Ovary (tissue), 10 donors: ENCODE measurements at places on chromosomes 7 and 10.

DNA sequence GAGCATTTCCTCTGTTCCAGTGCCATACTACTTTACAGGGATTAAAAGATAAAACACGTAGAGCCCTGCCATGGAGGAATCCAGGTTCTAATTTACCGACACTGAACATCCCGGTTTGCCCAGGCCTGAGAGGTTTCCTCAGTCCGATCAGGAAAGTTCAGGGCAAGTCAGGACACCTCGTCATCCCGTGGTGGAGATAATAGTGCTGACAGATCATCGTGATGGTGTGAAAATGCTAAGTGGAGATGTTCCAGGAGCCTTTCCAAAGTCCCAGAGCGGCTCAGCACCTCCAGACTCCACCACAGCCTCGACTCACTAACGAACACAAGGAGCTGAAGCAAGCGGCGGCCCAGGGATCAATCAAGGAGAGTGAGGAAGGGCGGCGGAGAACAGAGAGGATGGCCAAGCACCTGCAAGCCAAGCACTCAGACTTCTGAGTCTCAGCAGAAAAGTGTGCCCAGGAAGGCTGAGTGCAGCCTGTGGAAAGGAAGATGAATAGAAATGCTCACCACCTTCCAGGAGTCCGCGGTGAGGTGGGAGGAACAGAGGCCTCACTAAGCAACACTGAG lies 103.7 kb upstream of the VWC2 start:
- no peak for DNase-seq

GRCh38 chr7:95840953-95841950 lies 68.9 kb downstream of the DYNC1I1 start:
- DNase-seq = no peak

DNA sequence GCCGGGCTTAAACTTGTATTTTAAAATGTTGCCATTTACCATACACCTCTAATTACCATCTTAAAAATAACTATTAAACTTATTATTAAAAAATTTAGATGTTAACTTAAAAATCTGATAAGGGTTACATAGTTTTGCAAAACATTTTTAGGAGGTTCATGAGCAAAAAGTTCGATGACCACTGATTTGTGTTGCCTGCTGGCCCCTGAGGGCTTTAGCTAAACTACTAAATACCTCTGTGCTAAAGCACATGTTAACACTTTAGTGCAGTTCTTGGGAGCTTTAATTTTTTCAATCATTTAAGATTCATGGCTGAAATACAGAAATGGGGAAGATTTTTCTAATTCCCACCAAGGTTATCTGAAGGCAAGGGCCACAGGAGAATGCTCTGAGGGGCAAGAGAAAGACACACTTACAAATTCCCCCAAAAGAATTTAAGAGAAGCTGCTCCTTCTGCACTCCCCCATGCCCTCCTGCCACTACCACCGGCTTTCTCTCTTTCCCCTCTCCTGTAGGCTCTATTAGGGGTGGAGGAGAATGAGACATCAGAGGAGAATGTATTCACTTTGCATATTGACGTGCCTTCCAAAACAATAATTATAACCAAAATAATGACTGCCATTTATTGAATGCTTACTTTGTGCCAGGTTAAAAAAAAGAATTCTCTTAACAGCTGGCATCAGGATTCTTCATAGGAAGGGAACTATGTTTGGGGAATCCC lies 106.2 kb downstream of the RTKN2 start:
- no peak for DNase-seq

- DNase-seq = no peak
These were observed 17.2 kb downstream of the ANK3 start for GRCh38 chr10:60372436-60372835.

- DNase-seq = no peak
These were observed 13.7 kb downstream of the THSD7A start for GRCh38 chr7:11818281-11818680.
